ENCODE measurements at places on chromosomes 4 and X. TPM values are rescaled to one million over a fixed set of nuclear protein-coding genes. Genes with fewer than 3 reads are reported as not detected.

GRCh38 chr4:76309939-76310550 is 3.5 kb downstream of the STBD1 start:
- ATAC-seq = no peak

- no peak for ATAC-seq
Measured at GRCh38 chr4:123405267-123405865, 8.8 kb downstream of the SPRY1 start.

DNA sequence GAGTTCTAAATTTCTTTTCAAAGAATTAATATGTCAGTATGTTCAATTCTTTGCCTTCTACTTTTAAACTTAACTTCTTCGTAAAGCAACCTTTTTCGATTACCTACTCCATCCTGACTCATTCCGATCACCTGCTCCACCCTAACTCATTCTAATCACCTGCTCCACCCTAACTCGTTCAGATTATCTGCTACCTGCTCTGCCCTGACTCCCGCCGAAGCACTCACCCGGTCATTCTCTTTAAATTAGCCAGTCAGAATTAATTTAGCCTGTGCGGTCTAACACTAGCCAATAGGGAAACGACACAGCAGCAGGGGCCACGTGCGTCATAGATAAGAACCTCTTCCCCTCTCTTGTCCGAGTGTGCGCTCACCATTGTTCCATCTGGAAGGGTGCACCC is 60.1 kb upstream of the SH3RF1 start:
- ATAC-seq = no peak

- ATAC-seq = peak; percentile 26
Measured at GRCh38 chr4:125315576-125316400, 1.0 kb downstream of the FAT4 start.

DNA sequence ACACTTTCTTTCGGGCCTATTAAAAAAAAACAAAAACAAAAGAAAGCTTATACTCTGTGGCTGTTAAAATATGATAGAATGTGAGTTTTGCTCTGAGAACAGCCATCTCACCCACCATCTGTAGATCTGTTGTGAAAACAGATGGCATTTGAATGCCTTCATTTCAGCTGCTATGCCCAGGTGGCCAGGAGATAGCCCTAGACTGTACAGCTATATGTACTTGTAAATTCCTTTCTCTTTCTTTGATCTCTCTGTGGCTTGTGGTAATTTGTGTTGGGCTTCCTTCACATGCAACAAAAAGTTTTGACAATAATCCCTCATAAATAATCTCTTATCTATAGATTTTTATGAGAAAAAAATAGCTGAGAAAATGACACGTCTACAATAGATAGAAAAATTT is 38.1 kb downstream of the PNPLA4 start:
- ATAC-seq = no peak

Gene CSN1S1
- total RNA-seq = not detected

Measured in gastroesophageal sphincter (tissue), 4 donors.